Right atrium auricular region (tissue), 2 donors: ENCODE measurements at places on chromosomes 5 and 9. TPM values are rescaled to one million over a fixed set of nuclear protein-coding genes. Genes with fewer than 3 reads are reported as not detected.

DNA sequence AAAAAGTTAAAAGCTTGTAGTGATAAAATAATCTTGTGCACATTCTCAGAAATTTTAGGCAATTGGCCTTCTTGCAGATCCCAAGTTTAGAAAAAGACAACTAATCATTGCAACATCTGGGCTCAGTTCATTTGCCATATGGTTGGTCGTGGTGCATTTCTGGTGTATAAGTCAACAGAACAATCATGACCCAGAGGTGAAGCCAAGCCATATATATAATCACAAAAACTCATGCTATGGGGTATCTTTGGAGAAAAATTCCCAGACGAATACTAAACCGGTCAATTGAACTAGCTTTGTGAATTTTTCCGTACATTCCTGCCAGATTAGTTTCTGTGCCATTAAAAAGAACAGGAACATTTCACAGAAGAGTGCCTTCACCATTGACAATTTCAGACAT lies 50.3 kb downstream of the FYB1 start:
- DNase-seq, result no peak

MEGF10 gene
- total RNA-seq, result 0.71 TPM

PCDHB7 gene
- 1.4 TPM for total RNA-seq

SUSD1 gene
- 6.2 TPM for total RNA-seq
